ENCODE measurements at places on chromosomes 16 and 17.

- DNase-seq, result no peak
Measured at GRCh38 chr16:85607796-85608514, 5.2 kb upstream of the GSE1 start.

DNA sequence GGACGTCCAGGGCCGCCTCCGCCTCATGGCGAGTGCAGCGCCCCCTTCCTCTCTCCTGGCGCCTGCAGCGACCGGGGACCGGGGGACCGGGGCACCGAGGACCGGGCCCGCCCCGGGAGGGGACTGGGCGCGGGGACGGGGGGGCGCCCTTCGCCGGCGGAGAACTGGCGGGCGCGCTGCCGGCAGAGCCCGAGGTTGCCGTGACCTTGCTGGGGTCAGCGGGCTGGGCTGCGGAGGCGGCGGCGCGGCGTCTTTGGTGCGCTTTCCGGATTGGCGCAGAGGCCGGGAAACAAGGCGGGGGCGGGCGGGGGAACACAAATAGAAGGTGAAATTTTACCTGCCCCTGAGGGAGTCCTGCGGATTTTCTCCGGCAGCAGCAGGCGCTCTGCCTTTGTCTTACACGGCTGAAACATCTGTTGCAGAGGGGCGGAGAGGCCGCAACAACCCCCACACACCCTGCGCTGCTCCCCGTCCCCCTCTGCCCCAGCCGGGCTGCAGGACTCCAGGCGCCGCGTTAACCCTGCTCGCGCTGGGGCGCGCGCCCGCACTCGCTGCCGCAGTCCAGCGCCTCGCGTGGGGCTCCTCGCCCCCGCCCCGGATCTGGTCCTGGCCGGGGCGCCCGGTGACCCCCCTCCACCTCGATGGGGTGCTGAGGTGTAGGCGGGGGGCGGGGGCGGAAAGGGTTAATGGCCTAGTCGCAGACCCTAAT is 53.5 kb downstream of the SREBF1 start:
- DNase-seq, result no peak

DNA sequence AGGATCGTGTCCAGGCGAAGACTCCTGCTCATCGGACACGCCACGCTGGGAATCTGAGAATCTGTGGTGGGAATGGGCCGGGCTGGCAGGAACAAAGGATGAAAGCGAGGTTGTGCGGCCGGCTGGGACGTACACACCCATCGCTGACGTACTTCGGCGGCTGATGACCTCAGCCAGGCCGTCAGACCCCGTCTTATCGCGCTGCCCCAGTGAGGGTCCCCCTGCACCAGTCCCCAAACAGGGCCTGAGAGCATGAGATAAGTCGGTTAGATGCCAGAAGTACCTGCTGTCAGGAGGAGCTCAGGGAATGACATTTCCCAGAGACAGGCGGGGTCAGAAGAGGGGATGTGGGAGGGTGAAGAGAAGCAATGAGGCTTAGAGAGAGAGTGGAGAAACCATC is 16.0 kb upstream of the SP6 start:
- DNase-seq, result no peak

GRCh38 chr16:85803570-85803969 is 4.1 kb downstream of the COX4I1 start:
- DNase-seq, result no peak

DNA sequence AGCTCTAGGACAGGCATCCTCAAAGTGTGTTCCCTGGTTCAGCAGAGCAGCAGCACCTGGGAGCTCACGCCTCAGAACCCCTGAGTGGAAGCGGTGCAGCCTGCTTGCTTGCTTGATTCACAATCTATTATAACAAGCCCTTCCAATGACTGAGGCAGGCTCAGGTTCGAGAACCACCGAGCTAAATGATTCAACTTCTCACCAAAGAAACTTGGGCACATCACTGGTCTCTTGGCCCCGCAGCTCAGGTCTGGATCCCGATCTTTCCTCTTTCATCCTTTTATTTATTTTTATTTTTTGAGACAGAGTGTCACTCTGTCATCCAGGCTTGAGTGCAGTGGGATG is 24.5 kb downstream of the CLUH start:
- no peak for DNase-seq

GRCh38 chr17:78180083-78180482 is 6.8 kb downstream of the TK1 start:
- no peak for DNase-seq

GRCh38 chr17:79741751-79742588 is 11.2 kb downstream of the ENPP7 start:
- DNase-seq, result no peak

DNA sequence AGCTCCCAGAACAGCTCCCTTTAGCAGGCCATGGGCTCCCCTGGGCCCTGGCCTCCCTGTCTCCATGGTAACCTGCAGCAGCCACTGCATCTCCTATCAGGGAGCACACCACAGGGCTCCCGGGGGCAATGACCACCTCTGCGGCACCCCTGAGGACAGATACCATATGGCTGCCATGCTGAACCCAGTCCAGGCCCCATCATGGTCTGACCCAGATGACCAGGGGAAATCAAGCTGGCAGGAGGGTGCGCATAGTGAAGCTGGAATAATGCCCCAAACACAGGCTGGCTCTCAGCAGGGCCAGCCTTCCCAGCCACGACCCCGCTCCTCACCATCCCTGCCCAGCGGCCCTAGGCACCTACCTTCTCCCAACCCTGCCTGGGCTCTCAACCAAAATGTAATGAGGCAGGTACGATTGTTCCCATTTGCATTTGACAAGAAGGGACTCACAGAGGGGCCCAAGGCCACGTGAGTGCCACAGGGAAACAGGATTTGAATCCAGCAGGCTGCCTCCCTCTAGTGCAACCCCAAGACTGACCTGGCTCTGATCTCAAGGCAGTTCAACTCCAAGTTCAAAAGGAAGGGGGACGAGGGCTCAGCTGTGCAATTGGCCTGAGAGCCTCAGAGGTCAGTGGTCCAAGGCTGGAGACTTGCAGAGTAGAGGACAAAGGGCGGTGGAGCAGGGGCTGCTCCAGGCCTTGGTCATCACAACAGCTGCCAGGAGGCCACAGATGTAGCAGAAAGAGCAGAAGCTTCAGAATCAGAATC is 2.4 kb downstream of the RUNDC3A start:
- DNase-seq, result no peak

DNA sequence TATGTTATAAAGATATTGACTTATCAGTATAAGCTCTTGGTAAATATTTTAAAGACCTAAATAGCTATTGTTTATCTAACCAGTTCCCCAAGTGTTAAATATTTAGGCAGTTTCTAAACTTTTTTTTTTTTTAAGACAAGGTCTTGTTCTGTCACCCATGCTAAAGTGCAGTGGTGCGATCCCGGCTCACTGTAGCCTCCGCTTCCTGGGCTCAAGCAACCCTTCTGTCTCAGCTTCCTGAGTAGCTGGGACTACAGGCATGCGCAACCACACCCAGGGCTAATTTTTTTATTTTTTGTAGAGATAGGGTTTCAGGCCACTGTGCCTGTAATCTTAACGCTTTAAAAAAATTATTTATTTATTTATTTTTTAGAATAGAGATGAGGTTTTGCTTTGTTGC is 43.5 kb downstream of the SNX29 start:
- no peak for DNase-seq

DNA sequence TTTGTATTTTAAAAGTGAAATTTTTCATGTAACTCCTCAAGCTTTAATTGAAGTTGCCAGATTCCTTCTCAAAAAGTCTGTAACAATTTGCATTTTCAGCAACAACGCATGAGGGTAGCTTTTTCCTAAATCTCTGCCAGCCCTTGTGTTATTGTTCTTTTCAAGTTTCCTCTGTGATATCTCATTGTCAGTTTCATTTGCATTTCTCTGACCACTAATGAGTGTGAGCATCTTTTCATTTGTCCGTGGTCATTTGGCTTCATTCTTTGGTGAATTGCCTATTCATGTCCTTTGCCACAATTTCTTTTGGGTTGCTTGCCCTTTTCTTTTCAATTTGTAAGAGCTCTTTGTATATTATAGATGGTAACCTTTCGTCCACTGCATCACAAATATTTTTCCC is 68.0 kb upstream of the NKD1 start:
- no peak for DNase-seq

GRCh38 chr17:57910462-57911420 is 44.5 kb downstream of the CUEDC1 start:
- DNase-seq, result no peak

- DNase-seq, result no peak
Measured at GRCh38 chr16:79170555-79171246, 429.8 kb downstream of the MAF start.

DNA sequence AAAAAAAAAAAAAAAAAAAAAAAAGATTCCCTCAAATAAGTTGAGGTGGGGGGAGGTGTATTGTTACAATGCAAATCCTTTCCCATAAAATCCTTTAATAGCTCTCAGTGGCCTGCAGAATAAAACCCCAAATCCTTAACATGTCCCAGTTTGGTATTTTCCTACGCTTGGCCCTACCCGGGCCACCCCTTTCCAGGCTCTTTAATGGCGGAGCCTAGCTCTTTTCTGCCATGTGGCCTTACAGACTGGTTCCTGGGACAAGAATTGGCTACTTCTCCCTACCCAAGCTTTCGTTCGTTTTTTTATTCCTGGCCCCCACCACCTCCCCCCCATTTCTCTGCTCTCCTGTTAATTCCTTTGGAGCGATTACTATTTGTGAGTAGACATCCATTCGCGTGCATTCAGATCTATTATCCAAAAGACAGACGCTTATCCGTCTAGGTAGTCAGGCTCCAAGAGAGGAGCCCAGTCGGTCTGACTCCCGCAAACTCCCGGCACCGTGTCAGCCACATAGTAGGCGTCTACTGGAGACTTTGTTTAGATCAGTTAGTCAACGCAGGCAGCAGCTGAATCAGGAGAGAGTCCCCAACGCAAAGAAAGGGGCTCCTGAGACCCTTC is 813 bp upstream of the THAP11 start:
- DNase-seq, result no peak

GRCh38 chr17:57221366-57222350 is 34.7 kb upstream of the MSI2 start:
- no peak for DNase-seq

GRCh38 chr17:74454197-74455024 is 12.0 kb upstream of the CD300A start:
- peak; percentile 4 for DNase-seq

GRCh38 chr17:75271955-75272847 is 1.2 kb upstream of the MIF4GD start:
- DNase-seq, result no peak

- DNase-seq, result peak; percentile 36
Measured at GRCh38 chr17:17839791-17840707, 3.3 kb upstream of the SREBF1 start.

- no peak for DNase-seq
Measured at GRCh38 chr17:79050551-79050950, 24.1 kb upstream of the ENGASE start.

GRCh38 chr16:46811682-46812081 is 19.3 kb downstream of the C16orf87 start:
- no peak for DNase-seq

- peak; percentile 69 for DNase-seq
Measured at GRCh38 chr16:46844771-46845170, 13.8 kb upstream of the C16orf87 start.

- DNase-seq, result no peak
Measured at GRCh38 chr17:50631195-50631907, 3.3 kb upstream of the ABCC3 start.

- DNase-seq, result no peak
Measured at GRCh38 chr17:57935833-57936807, 19.1 kb downstream of the CUEDC1 start.

DNA sequence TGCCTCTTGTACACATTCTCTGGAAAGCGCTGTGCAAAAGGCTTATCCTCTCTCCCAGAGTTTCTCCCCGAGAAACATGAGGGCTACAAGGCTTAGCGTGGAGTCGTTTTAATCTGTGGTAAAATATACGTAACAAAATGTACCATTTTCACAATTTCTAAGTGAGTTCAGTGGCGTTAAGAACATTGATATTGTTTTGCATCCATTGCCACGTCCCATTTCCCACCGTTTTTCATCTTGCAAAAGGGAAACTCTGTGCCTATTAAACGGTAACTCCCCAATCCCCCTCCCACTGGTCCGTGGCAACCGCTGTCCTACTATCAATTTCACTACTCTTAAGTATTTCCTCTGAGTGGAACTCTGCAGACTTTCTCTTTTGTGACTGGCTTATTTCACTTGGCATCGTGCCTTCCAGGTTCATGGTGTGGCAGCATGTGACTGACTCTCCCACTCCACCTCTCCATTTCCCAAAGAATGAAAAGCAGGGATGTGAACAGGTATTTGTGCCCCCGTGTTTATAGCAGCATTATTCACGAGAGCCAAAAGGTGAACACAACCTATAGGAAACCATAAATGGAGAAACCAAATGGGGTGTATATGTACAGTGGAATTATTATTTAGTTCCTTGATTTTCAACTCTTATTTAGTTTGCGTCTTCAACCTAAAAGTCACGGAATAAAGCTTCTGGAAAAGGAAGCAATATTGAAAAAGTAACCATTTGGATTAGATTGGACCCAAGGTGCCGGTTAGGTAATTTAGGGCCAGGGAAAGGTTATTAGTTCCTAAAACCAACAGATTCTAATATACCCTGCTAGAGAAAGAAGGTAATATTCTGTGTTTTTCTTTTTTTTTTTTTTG is 1.1 kb upstream of the USP32 start:
- DNase-seq, result no peak

GRCh38 chr16:87515475-87516330 is 22.9 kb upstream of the ZCCHC14 start:
- no peak for DNase-seq

- DNase-seq, result no peak
Measured at GRCh38 chr16:47624563-47624962, 163.4 kb downstream of the PHKB start.

DNA sequence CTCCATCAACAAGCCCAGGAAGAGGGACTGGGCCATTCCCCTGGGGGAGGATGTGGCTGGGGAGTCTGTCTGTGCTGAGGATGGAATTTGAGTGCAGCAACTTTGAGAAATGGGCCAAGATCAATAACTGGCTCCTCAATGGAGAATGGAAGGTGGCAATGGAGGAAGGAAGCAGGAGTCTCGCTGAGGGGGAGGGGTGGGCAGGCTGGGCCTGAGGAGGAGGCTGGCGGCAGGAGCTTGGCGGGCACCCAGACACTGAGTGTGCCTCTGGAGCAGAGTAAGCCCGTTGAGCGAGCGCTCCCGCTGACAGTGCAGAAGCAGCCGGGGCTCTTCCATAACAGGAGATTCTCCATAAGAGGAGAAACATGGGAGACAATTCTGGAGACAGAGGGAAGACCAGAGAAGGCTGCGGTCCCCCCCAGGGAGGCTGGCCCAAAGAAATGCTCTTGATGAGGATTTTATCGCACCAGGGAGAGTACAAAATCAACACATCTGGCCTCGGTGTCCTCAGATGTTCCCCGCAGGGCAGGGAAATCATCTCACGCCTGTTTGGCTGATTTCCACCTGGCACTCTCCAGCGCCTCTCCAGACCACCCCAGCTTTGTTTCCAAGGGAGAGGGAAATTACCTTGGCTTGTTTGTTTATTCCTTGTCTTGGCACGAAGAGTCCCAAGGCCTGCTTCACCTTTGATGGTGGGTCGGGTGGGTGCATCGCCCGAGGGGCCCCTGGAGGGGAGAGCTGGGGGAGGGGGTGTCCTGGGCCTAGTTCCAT is 2.8 kb upstream of the MMP15 start:
- DNase-seq, result no peak

GRCh38 chr17:41695954-41696757 is 7.5 kb downstream of the EIF1 start:
- DNase-seq, result no peak

GRCh38 chr17:66655461-66655860 is 179.5 kb upstream of the CACNG5 start:
- no peak for DNase-seq

GRCh38 chr17:48144976-48145798 is 37.6 kb downstream of the SNX11 start:
- no peak for DNase-seq

- DNase-seq, result no peak
Measured at GRCh38 chr17:42526031-42526444, 10.0 kb upstream of the NAGLU start.
